ENCODE measurements at places on chromosomes 6 and 20. TPM values are rescaled to one million over a fixed set of nuclear protein-coding genes. Genes with fewer than 3 reads are reported as not detected.

Gene FGD2
- total RNA-seq: 1.5 TPM

Gene CDH4
- total RNA-seq: 0.39 TPM

Gene ADTRP
- 7.0 TPM for total RNA-seq

Gene MOCS1
- 0.25 TPM for total RNA-seq

Gene PRRT1
- total RNA-seq: 1.5 TPM

Gene TGM2
- 0.67 TPM for total RNA-seq

Gene SLC22A16
- total RNA-seq: not detected

Gene CD40
- 2.9 TPM for total RNA-seq

Gene PPP1R3G
- total RNA-seq: not detected

Gene PRDM13
- not detected for total RNA-seq

Gene ARG1
- not detected for total RNA-seq
